ENCODE measurements at places on chromosomes 11 and 22.

- no peak for DNase-seq
Measured at GRCh38 chr22:39242595-39243438, 2.0 kb downstream of the PDGFB start.

DNA sequence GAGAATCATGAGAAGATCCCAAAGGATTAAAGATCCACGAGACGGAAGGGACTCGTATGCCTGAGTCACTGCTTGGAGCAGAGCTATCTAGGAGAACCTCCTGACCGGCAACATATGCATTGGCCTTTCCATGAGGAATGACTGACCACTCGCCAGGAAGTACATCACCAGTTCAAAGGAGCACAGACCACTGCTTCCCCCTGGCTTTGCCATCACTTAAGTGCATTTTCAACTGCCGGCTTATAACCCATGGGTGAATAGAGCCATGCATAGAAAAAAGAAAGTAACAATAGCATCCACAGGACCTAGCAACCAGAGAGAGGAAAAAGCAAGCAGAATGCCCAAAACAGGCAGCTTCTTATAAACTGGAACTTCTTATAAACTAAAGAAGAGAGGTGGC is 98.3 kb upstream of the ZC3H12C start:
- DNase-seq = no peak

DNA sequence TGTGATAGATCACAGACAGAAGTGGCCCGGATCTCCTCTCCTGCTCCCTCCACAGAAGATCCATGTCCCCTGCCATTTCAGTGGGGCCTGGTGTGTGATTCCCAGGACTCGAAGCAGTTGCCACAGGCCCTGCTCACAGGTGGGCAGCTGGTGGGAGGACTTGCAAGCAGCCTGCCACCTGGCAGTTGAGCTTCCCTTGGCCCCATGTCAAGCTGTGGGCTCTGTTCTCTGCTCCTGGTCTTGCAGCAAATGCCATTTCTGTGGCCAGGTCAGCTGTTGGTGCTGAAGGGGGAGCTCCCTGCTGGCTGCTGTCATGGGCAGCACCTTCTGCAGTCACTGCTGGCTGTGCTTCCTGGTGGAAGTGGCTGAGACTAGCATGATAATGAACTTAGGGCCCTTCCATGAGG is 59.1 kb upstream of the SLC22A12 start:
- no peak for DNase-seq

- DNase-seq = no peak
Measured at GRCh38 chr11:22657101-22657694, 9.2 kb upstream of the GAS2 start.

- DNase-seq = no peak
Measured at GRCh38 chr11:112156153-112156955, 7.5 kb downstream of the IL18 start.

DNA sequence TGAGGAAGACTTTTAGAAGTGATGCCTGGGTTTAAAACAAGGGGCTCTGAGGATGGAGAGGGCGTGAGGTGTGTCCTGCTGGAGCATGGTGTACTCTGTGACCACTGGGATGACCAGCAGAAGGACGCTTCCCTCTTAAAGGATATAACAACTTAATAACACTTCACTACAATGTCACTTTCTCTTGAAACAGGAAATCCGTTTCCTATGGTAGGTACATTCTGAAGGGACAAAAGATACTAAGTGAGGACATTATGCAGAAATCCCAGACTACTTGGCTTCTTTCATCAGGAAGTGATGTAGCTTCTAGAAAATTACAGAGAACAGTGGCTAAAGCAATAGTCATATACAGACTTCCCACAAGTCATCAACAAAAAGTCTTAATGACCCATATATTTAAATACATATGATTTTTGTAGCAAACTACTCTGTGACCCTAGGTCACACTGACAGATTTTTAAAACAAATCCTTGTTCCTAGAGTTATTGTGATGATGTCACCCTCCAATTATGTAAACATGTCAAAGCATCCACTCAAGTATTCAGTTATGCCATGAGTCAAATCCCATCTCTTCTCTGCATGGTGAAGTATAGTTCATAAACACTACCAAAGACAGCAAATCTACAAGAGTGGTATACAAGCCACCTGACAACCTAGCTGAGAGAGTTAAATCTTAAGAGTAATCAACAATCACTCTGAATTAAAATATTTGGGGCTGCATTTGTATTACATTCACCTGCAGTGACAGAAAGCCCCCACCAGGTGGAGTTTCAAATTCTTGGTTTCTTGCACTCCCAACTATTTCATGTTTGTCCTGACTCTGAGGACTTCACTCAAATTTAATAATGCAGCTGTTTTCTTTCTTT is 32.8 kb downstream of the PITPNB start:
- peak; percentile 27 for DNase-seq

DNA sequence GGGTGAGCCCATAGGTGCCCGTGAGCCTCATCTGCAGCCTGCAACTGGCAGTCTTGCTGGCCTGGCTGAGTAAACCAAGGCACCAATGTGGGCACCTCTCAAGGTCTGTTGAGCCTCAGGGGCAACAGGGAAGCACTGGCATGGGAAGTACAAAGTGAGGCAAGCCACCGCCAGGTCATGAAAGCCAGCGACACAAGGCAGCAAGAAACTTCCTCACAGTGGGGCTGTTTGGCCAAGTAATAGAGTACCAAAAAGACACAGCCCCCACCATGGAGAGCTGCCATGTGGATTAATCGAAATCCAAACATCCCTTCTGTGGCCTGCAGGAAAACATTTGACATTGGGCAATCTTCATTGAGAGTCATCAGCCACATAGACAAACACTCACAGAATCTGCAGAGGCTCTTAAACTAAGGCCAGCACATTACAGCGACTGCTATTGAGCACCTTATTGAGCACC is 43.6 kb upstream of the FIBIN start:
- no peak for DNase-seq

GRCh38 chr22:30038219-30038618 is 42.0 kb upstream of the HORMAD2 start:
- DNase-seq = no peak

- no peak for DNase-seq
Measured at GRCh38 chr11:118153516-118153915, 893 bp upstream of the SCN4B start.

Data from activated T-cell treated with anti-CD3 and anti-CD28 coated beads for 4 hours (primary cell).